ENCODE measurements at places on chromosomes 11 and 22.

DNA sequence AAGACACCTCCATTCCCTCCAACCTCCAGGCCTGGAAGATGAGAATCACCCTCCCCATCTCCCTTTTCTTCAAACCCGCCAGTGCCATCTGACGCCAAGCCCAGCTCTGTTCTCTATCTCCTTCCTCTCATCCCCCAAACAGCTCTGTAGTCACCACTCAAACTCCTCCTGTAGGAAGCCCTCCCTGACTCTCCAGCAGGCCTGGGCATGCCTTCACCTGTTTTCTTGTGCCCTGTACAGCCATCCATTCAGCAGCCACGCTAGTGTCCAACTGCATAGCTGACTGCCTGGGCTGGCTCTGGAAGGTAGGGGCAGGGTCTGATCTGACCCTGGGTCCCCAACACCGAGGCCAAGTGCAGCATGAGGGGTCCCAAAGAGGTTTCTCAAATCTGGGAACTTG lies 25.0 kb downstream of the GDPD5 start:
- no peak for DNase-seq

DNA sequence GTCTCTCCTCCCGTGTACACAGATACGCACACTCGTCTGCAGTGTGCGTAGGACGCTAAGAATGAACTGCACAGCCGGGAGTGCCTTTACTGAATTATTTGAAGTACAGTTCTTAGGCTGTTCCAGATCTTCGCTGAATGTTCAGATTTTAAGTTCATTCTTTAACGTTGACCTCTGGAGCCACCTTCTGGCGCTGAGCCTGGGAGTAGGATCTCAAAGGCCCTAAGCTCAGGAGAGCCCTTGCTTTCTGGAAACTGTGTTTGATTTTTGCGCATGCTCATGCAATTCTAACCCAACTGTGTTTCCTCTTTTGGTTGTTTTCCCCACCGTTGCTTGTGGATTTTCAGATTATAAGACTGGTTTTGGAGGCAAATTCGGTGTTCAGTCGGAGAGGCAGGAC lies 22.8 kb downstream of the CTTN start:
- no peak for DNase-seq

DNA sequence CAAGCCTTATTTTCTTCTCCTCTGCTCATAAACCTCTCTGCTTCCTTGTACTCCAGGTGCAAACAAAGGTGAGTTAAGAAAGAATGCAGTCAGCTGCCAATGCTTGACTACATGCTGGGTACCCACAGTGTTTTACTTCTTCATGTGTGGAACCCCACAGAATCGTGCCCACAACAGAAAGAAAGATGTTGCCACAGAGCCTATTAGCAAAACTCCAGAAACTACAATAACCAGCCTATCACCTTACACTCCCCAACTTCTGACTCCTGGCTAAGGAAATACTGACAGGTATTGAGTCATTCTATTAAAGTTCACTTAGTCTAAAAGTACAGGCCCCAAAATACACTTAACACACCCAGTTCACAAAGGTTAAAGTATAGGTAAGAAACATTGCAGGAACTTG lies 56.9 kb upstream of the CCDC89 start:
- DNase-seq: no peak

DNA sequence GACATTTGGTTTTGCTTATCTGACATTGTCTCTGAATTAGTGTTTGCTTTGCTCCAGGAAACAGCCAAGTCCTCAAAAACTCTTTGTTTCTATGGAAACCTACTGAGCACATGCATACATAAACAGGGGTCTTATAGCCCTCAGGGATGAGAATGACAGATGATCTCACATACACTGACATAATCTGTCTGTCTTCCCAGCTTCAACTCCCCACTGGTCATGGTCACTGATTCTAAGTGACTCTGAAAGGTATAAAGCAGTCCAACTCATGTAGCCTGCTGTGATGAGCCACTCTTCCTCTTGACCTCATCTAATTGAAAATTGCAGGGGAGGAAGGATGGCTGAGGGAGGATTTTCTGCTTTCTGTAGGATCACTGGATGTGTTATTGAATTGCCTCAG lies 12.6 kb downstream of the ZNF143 start:
- DNase-seq: no peak

- DNase-seq: peak; percentile 31
These were observed 32.8 kb downstream of the PITPNB start for GRCh38 chr22:27885977-27886842.

GRCh38 chr11:14882196-14882595 lies 9.8 kb downstream of the CYP2R1 start:
- DNase-seq: no peak
